Frontal cortex (tissue), 4 donors: ENCODE measurements at places on chromosomes 16 and 17.
A peak's percentile ranks its signal among the peaks of the same experiment; 100 is the strongest.

DNA sequence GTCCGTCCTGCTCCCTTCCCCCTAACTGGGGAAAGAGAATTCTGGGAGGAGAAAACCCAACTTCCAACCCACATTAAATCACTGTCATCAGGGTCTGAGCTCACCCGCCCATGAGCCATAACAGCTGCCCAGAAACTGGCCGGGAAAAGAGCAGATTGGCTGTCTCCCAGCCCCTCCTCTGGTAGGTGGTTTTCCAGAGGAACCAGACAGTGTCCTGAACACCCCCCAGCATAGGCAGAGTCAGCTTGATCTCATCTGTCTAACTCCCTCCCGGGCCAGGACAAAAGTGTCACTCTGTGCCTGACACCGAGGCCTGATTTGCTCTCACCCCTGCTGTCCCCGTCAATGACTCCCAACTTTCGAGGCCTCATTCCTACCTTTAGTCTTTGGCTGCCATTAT, 197.0 kb downstream of the AXIN2 start:
- no peak for DNase-seq

DNA sequence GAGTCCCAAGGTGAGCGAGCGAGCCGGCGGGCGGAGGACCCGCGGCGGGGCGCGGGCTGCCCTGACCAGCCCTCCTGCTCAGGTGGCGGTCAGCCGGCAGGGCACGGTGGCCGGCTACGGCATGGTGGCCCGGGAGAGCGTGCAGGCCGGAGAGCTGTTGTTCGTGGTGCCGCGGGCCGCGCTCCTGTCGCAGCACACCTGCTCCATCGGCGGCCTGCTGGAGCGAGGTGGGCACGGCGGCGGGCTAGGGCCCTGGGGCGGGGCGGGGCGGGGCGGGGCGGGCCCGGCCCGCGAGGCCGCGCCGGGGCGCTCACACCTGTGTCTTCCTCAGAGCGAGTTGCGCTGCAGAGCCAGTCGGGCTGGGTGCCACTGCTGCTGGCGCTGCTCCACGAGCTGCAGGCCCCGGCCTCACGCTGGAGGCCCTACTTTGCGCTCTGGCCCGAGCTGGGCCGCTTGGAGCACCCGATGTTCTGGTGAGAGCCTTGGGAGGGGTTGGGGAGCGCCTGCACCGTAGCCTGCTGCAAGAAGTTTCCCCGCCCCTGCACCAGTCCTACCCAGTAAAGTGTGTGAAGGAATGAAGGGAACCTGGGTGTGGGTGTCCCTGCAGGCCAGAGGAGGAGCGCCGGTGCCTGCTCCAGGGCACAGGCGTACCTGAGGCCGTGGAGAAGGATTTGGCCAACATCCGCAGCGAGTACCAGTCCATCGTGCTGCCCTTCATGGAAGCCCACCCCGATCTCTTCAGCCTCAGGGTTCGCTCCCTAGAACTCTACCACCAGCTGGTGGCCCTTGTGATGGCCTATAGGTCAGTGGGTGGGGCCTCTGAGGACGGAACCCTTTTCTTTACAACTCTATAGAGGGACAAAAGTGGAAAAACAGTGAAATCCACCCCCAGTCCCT, 802 bp downstream of the SETD6 start:
- DNase-seq: peak; percentile 44

DNA sequence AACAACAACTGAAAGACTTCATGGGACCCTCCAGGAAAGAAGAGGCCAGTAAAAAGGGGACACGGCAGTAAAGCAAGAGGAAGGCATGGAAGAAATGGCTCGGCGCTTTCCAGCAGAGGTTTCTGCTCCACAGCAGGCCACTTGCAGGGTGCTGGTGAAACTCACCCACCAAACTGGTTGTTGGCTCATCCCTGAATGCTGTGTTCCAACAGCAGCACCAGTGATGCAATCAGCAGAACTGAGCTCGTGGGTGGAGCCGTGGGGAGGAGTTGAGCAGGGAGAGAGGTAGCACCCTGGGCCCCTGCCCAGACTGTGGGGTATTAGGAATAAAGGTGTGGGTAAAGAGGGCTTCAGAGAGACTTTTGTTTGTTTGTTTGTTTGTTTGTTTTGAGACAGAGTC, 62.8 kb upstream of the ADCY9 start:
- DNase-seq: no peak

DNA sequence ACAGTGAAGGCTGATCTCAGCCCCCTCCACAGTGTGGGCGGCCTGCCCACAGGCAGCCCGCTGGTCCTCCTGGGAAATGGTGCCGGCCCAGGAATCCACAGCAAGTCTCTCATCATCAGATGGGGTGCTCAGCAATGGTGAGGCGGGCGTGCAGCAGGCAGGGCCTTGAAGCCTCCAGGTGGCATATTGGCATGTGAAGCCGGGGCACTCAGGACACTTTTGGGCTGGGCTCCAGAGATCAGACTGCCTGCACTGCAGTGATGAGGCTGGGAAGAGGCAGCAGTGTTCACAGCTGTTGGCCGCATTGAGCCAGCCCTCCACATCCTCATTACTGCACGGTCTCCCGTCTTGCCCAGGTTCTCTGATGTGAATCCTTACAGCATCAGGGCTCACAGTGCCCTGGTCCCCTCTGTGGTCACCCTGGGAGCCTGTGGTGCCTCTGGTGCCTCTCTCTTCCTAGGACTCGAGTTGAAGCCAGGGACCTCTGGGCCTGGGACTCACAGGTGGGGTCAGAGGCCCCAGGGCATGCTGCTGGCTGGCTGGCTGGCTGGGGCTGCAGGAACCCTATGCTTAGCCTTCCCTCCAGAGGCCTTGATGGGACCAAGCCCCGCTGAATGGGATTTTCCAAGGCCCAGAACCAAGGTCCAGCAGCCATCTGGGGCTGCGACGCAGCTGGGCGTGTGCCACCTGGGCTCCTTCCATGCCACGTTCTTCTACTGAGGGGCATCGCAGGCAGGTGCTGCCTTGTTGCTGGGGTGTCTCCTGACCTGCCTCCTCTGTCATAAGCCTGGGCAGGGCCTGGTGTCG, 48.6 kb downstream of the TNFRSF13B start:
- DNase-seq: no peak

DNA sequence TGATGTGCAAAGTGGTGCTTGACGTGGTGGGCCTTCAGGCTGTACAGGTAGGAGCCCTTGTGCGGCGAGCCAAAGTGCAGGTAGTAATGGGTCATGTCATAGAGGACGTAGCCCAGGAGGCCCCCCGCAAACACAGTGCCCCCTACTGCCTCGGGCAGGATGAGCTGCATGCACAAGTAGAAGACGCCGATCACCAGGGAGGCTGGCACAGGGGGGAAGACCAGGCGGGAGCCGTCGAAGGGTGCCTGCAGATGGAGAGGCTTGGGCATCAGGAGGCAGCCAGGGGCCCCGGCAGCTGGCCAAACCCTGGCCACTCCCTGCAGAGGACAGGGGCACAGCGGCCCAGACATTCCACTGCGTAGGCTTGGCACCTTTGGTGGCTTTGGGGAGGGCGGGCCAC, 15.7 kb upstream of the MLKL start:
- no peak for DNase-seq

DNA sequence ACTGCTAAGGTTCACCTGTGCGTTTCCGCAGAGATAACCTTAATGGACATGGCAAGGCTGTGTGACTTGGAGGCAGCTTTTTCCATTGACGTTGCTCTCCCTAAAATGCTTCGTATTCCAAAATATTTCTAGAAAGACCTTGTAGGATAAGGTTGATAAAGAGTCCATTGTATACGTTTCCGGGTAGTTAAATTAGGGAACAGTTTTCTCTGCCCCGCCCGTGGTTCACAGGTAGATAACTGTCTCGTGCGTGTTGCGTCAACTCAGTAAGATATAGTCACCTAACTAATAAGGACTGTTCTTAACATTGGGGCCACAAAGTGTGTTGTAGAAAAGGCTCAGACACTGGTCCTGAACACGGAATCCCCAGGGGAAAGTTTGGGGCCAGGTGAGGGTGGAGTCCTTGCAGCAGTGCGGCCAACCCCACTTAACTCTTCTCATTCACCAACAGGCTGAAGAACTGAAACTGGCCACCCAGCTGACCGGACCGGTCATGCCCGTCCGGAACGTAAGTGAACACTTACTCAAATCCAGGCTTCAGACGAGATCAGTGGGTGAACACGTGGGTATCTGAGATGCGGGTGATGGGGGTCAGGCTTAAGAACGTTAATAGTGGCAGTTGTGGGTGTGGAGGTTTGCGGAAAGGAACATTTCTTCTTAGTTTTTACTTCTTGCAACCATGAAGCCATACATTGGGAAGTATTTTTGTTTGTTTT, 1.6 kb downstream of the RPL13 start:
- DNase-seq: no peak

- DNase-seq: no peak
These were observed 7.9 kb downstream of the DYNLL2 start for GRCh38 chr17:58091024-58091567.
